Effector memory CD8-positive, alpha-beta T cell (primary cell): ENCODE measurements at places on chromosomes 13 and 19.

- peak; percentile 23 for DNase-seq
Measured at GRCh38 chr13:21075011-21075378, 13.6 kb upstream of the LATS2 start.

DNA sequence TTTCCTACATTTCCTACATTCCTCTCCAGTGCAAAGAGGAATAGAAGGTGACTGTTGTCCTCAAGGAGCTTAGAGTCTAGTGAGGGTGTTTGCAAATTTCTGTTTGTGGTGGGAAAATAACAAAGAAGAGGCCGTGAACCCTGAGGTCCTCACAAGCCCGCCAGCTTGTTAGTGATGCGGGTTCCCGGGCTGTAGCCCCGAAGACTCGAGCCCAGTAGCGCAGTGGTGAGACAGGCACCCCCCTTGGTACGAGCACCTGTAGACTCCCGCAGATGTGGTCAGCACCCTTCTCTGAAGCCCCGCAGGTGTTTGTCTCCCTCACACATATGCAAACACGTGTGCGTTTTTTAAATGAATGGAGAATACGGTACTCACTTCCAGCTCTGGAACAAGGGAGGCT, 26.5 kb upstream of the SPACA7 start:
- no peak for DNase-seq

DNA sequence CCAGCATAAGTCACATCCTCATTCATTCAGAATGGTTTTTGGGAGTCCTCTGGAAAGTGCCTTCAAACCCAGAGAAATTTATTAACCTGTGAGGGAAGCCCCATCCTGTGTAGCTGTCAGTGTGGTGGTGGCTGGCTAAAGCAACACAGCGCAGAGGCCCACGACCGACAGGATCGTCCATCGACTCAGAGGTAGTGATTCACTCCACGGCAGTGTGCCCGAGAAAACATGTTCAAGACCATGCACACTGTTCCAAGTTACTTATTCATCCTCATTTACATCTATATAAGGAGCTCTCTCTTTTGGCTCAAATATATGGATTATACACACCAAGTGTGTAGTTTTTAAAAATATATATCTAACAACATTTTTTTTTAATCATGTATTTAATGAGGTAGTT, 96.3 kb upstream of the SLC15A1 start:
- DNase-seq: no peak

DNA sequence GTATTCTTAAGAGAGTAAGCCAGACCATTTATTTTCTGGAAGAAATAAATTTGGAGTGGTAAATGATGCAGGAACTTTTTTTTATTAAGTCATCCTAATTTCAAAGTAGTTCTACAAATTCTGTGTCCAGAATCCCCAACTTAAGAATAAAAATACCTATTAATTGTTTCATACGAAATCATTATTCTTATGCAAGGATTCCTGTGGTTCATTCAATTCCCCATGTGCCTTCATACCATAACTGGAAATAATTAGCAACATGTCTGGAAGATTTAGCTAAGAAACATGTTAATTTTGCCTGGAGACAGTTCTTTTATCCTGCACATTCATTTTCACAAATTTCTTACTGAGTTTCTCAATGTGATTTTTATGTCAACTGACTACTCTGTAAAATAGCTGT, 408.6 kb downstream of the PCDH9 start:
- DNase-seq: no peak

DNA sequence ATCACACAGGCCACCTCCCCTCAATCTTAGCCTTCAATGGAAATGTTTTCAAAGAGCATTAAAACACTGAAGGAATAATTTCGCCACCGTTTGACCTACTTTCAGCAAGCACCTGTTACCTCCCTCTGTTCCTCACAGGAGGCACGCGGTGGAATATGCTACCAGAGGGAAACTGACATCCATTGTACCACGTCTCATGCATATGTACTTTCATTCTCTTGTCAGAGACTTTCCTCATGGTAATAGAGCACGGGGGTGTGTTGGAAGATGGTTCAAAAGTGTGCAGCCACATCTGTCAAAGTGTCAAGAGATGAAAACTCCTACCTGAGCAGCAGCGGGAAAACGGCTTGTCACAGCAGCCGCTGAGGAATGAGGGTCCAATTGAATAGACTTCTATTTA, 143.4 kb downstream of the NALCN start:
- DNase-seq: no peak

GRCh38 chr13:113474179-113474578, 16.3 kb downstream of the DCUN1D2 start:
- no peak for DNase-seq
